ENCODE measurements at places on chromosomes 2 and 18.

DNA sequence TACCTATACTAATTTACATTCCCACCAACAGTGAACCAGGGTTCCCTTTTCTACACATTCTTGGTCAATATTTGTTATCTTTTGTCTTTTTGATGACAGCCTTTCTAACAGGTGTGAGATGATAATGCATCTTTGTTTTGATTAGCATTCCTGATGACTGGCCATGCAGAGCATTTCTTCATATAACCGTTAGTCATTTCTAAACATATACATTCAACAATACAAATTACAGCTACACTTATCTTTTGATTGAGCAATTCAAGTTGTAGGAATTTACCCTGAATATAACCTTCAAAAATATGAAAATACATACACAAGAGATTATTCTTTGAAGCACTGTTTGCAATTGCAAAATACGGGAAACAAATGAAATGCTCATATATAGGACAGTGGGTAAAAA lies 94.9 kb downstream of the TMEM131 start:
- no peak for DNase-seq

GRCh38 chr2:47386551-47386950 lies 16.4 kb upstream of the MSH2 start:
- no peak for DNase-seq

DNA sequence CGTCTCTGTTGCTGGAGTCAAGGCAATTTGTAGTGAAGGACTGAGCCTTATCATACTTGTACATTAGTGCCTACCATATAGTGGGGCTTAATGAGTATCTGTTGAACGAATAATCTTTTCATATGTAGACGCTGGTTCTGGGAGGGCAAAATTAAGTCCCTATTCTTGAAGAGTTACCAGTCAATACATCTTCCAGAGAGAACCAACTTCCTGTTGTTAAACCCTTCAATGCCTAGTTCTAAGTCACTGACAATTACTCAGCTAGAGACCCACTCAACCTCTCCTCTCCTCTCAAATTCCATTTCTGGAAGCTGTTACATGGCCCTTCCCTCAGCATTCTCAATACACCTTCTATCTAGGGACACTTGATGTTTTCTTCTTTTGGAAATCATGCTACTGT lies 1.1 kb upstream of the MOB4 start:
- no peak for DNase-seq

DNA sequence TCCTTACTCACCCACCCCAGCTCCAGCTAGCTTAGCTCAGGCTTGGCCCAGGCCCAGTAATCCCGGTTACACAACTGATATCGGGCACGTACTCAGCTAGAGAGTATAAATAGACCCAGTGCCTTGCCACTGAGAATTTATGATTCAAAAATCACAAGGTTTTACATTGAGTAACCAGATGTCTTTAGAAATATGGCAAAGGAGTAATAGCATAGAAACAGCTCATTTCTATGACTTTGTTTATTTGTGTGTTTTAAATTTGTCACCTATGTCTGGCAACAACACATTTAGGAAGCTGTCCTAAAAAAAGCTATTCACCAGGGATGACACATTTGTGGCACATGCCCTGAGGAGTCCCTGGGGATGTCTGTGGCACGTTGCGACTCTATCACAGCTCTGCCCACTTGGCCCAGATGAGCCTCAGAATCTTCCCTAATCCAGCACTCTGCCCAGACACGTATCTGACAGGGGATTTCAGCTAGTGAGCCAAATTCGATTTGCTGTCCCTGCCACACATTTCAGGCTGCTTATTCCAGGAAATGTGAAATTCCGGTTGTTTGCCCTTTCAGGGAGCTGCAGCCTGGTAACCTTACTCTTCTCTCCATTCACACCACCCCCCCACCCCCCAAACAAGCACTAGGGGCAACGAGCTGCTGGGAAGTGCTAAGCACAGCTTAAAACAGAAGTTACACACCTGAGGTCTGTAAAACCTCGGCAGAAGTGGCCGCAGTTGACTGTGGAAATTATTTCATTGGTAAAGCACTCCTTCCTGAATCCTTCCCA lies 85.4 kb upstream of the ZCCHC2 start:
- DNase-seq: no peak
